Frontal cortex (tissue), 4 donors: ENCODE measurements at places on chromosomes 12 and 14. TPM values are rescaled to one million over a fixed set of nuclear protein-coding genes. Genes with fewer than 3 reads are reported as not detected.

DNA sequence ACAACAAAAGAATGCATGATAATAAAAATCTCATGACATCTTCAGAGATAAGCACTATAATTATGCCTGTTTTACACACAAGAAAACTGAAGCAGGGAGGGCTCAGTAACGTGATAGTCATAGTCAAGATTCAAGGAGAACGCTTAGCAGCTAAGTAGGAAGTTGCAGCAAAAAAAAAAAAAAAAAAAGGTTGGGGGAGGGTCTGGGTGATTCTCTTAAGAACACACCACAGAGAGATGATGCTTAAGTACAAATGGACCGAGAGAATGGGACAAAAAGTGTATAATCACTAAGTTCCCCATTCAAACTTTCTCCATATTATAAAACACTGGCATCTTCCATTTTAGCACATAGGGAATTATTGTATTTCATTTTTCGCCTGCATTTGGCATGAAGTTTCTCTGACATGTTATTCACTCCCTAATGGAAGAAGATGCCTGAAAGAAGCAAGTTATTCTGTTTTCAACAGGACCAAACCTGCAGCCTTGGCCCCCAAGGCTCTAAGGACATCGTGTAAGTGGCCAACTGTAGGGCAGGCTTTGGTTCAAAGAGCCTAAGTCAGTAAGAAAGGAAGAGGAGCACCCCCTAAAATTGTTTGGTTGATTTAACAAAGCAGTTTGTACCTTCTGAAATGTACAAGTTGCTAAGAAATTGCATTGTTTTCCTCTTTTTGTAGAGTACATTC lies 142.9 kb upstream of the TMPO start:
- DNase-seq, result no peak

DNA sequence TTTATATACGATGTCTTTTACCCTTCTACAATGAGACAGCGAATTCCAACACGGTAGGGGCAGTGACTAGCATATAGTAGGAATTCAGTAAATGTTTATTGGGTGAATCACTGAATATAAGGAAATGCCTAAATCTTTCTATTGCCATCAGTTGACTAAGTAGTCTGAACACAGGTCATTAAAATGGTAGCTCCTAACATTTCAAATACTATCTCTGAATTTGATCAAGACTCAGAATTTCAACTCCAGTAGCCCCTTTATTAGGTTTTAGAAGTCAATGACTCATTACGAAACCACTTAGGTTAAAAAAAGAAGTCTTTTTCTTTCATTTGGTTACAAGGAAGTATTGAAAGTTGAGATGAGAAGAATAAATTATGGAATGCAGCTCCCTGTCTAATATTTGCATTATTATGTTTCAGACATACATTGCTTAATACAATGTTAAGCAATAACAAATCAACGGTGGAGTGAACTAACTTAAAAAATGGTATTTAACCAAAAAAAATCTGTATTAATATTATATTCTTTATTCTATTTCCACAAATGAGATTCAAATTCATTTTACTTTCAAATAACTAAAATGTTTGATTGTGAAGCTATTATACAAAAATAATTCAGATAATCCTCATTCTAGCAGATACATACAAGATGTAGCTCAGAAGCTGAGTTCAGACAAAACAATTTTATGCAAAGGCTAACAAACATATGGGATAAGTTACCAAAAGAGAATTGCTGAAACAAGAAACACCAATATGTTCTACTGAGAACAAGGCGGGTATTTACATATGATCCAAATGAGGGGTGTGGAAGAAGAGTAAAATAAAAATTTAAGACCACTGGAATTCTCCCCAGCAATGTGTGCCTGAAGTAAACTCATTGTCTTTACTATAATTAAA lies 302.7 kb downstream of the CEP128 start:
- DNase-seq, result no peak

- DNase-seq, result no peak
Measured at GRCh38 chr12:108455706-108456105, 59.4 kb upstream of the FICD start.

DNA sequence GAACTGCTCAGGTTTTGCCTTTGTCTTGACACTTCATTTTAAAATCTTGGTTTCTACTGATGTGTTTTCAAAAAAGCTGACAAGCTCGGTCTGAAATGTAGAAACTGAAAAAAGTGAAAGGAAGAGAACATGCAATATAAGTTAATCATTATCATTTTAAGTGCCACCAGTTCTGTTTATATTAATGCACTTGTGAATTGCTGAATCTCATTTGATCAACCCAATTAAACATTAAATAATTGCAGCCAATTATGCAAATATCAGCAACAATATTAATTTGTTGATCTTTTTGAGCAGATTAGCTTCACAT lies 133.8 kb downstream of the BCAT1 start:
- no peak for DNase-seq

DNA sequence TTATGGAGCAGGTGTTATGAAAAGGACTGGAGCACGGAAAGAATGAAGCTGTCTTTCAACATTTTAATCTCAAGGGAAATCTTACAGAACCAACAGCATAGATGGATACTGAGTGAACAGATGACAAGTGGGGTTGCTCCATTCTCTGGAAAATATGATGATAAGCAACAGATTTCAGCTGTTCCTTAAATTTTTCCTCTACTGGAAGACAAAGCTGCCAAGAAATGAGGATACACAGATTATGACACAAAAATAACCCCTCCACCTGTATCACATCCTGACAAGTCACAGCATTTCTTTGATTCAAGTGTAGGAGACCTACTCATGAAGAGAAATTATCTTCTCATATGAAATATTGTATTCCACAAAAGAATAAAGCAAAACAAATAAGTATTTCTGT lies 13.0 kb upstream of the TMTC2 start:
- no peak for DNase-seq

DNA sequence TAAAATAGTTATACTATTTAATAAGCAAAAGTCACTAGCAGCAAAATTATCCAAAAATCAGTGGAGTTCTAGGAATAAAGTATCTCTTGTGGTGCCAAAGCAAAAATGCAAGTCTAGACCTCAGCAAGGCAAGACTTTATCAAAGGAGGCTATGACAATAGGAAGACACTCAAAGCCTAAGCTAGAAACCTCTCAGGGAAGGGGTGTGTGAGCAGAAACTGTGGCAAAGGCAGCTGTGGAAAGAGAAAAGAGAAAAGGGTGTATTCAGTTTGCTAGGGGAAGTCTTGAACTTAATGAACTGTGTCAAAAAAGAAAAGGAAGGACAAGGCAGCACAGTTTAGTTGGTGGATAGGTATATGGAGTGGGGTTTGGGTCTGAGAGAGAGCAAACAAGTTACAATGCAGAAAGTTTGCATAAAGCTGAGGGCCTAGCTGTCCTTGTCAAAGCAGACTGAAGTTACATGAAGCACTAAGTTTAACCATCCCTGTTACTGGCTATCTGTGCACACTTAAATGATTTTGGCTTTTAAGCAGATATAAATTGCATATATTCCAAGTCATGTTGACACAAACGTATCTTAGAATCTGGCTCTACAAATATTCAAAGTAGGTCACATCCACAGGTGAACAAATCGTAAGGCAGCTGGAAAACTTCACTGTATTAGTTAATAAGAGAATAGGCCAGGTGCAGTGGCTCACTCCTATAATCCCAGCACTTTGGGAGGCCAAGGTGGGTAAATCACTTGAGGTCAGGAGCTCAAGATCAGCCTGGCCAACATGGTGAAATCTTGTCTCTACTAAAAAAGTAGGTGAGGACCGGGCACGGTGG lies 31.0 kb upstream of the AMN1 start:
- DNase-seq, result no peak

DNA sequence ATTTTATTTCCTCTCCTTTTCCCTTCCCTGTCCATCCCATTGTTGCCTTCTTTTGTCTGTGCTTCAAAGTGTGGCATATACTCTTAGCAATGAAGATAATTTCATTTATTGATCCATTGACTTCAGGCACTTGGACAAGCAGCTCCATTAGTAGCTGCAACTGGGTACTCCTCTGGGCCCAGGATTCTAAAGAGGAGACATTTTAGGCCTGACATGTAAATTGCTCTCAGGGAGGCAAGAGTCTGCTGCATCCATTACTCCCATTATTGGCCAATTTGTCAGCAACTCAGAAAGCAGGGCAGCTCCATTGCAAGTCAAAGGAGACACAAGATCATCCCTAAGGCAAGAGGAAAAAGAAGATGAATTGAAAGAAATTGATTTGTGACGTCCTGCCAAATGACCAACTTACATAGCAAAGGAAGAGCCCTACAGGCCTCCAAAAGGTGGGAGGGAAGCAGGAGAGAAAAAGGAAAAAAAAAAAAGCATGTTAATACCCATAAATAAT lies 1094.1 kb upstream of the FLRT2 start:
- no peak for DNase-seq

- no peak for DNase-seq
Measured at GRCh38 chr14:92615451-92615850, 101.9 kb downstream of the RIN3 start.

DNA sequence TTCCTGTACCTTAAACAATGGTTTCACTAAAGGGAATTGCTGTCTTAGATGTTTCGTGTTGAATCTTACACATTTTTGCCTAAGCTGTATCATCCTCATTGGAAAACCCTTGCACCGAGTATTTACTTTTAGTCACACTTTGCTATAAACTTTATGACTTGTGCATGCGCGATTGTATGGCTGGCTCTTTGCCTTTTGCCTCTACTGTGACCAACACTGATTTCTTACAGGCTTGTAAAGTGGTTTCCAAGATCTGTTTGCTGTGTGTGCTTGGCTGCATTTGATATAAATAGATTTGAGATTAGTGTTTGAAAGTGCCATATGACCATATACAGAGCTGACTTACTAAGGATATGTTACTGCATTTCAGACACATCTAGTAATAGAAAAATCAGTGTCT lies 40.5 kb downstream of the RASSF3 start:
- DNase-seq, result no peak

- no peak for DNase-seq
Measured at GRCh38 chr14:89408907-89409700, 7.9 kb downstream of the FOXN3 start.

DNA sequence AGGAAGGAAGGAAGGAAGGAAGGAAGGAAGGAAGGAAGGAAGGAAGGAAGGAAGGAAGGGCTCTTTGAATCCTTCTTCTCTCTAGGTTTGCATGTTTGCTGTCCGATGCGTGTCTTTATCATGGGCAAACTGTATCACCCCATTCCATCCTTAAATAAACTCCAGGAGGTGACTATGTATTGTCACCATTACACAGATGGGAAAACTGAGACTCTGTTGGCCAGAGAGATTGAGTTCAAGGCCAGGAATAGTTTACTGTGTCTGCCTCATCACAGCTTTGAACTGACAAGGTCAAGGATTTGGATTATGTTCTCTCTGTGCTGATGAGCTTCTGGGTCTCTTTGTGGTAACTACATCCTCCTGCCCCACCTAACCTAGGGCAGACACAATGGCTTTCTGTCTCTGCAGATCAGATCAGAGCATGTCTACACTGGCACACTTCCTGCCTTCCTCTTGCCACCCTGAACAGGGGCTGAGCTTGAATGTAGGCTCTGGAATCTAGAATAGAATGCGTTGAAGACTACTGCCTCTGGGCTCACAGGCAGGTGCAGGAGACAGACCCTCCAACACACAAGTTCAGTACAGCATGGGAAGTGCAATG lies 78.9 kb upstream of the MAP1LC3B2 start:
- no peak for DNase-seq

DNA sequence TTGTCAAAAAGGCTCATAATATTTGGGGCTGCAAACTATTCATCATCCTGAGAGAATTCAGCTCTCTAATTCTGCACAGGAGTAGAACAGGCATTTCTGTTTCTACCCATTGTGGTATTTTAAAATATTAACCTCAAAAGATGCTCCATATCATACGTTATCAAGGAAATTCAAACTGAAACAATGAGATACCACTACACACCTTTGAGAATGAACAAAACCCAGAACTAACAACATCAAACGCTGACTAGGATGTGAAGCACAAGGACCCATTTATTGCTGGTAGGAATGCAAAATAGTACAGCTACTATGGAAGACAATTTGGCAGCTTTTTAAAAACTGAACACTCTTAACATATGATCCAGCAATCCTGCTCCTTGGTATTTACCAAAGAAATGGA lies 171.8 kb downstream of the DUSP6 start:
- no peak for DNase-seq

DNA sequence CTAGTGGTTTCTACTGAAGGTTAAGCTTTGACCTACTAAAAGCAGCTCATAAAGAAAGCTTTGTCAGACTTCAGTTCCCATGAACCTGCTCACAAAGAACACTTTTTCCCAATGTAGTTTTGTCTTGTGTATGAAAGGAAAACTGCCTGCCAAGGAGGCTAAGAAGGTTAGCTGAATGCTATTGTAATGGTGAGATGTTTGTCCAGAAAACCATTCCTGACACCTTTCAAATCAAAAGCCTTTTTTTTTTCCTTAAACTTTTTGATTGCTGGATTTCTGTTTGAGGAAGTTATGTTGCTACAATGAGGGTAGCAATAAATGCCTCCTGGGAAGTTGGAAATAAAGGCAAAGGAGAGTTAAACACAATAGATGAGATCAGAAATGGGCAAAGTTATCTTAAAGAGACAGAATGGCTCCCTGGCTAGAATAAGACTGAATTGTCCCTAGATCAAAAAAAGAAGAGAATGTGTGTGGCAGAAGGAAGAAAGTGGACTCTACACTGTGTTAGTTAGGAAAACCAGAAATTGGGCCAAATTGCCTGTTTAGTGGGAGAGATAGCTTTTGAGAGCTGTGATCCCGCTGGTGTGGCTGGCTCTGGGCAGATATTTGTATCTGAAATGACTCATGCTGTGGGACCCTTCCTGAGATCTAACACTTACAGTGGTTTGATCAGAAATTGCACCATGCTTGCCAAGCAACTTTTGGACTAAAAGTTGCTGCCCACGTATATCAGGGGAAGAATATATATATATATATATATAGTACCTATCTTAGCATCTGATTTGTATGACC lies 27.5 kb downstream of the TECPR2 start:
- DNase-seq, result no peak

- DNase-seq, result no peak
Measured at GRCh38 chr14:66174453-66174891, 311.7 kb upstream of the CCDC196 start.

Gene FAM161B
- 20.8 TPM for total RNA-seq

Gene MAP3K9
- total RNA-seq, result 11.4 TPM

Gene PTCSC3
- not detected for total RNA-seq

Gene BDKRB1
- 0.41 TPM for total RNA-seq

Gene PIWIL1
- not detected for total RNA-seq

Gene CLEC14A
- total RNA-seq, result 4.5 TPM

Gene TAS2R7
- total RNA-seq, result 0.41 TPM
